H1 (cell line): ENCODE measurements at places on chromosomes 2 and 18.

DNA sequence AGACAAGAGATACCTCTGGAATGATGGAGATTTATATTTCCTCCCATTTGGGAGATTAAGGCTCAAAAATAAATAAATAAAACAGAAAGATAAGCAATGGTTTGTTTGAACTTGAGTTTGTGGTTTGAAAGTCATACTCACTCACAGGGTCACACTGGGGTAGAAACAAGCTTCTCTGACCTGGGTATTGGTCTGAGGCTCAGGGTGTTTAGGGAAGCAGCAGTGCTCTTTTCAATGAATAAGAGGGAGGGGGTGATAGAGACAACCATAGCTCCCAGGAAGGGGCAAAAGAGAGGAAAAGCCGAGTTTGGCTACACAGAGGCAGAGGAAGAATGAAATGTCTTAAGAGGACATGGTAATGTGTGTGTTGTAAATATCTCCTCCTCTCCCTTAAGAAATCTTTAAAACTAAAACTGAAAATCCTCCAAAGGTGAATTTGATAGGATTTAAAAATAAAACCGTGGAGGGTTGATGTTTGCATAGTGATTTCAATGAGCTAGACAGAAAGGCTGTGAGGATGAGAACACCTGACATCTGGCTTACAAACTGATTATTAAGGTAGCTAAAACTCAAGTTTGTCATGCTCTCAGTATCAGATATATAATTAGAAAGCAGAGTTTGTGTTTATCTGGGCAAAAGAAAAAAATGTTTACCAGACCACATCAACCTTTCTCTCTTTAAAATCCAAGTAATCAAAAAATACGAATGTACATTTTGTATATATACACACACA is 159.9 kb upstream of the TMEFF2 start:
- no peaks in the 10 kb centered on the region for H3K4me1 ChIP-seq
- H3K36me3 ChIP-seq: no peaks in the 10 kb centered on the region
- no peak for DNase-seq
- H3K27me3 ChIP-seq: no peaks in the 10 kb centered on the region
- H3K4me3 ChIP-seq: no peak overlapping the region
- no peak overlapping the region for H3K27ac ChIP-seq

GRCh38 chr18:29779096-29779495 is 1263.4 kb downstream of the DSC3 start:
- H3K27ac ChIP-seq: no peak overlapping the region
- H3K27me3 ChIP-seq: no peaks in the 10 kb centered on the region
- DNase-seq: no peak
- H3K4me1 ChIP-seq: peaks cover 4% of the 10 kb centered on the region
- no peak overlapping the region for H3K4me3 ChIP-seq

DNA sequence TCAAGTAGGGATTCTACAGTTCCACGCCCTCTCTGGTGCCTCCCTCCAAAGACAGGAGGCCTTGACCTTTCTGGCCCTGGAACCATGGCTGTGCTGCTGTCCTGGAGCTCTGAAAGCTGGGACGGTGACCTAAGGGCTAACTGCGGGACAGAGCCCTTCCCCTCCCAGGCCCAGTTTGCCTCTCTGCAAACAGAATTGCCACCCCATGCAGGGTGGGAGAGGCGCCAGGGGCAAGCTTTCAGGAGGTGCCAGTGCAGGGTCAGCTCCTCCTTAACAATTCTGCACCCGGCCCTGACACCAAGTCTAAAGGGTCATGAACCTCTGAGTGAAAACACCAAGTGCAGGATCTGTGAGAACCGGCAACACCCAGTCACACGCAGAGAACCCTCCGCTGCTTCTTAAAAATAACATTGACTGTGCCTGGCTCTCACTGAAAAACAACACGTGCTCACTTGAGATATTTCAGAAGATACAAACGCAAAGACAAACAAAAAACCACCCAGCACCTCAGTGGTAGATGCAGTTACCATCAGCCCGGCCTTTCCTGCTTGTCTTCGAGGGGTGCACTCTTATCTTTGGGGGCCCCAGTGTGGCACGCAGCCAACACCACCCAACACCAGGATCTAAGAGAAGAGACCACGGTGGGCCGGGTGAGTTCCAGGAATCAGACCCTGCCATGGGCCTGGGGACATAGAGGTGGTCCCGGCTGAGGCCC is 1.1 kb upstream of the SNED1 start:
- peaks cover 17% of the 10 kb centered on the region for H3K27me3 ChIP-seq
- peak; percentile 36 for DNase-seq
- no peak overlapping the region for H3K4me3 ChIP-seq
- no peak overlapping the region for H3K27ac ChIP-seq
- H3K36me3 ChIP-seq: no peaks in the 10 kb centered on the region
- H3K4me1 ChIP-seq: peaks cover 6% of the 10 kb centered on the region

DNA sequence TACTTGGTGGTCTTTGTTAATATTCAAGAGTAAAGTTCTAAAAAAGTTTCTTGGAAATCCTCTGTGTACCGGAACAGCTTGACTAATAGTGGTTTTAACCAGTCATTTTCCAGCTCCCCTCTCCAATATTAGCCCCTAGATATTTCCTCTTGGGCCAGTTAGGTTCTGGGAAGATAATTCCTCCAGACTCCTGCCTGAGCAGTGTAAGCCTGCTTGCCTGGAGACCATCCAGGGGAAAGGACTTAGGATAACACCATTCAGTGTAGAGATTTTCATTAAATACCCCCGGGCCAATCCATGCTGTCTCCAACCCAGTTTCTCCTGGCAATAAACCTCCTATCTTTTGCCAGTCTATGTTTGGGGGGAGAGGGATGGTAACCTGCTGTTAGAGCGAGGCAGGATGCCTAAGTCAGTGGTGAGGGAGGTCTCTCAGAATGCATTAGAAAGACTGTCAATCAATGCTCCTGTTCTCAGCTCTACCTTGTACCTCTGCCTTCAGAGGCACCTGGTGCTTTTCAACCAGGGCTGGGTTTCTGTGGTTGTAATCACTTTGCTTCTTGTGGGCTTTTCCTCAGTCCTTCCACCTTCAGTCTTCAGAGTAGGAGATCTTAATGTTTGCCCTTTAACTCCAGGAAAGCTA is 186.4 kb downstream of the RNF152 start:
- DNase-seq: no peak
- H3K36me3 ChIP-seq: no peaks in the 10 kb centered on the region
- no peak overlapping the region for H3K4me3 ChIP-seq
- H3K27ac ChIP-seq: no peak overlapping the region
